Mononuclear cell (primary cell): ENCODE measurements at places on chromosomes 1 and 21. TPM values are rescaled to one million over a fixed set of nuclear protein-coding genes. Genes with fewer than 3 reads are reported as not detected.

The ABCA4 gene
- not detected for total RNA-seq

The TNFRSF4 gene
- total RNA-seq: 3.3 TPM

The OR6N1 gene
- under 0.01 TPM for total RNA-seq

The ANP32E gene
- 38.8 TPM for total RNA-seq

The SLC44A3 gene
- total RNA-seq: 0.10 TPM

The BTBD19 gene
- total RNA-seq: 8.7 TPM

The LENEP gene
- 0.63 TPM for total RNA-seq

The FABP3 gene
- not detected for total RNA-seq

The SCNM1 gene
- total RNA-seq: 41.6 TPM

The DAB1 gene
- total RNA-seq: 0.42 TPM

The RCAN3 gene
- 122 TPM for total RNA-seq

The VANGL1 gene
- 1.9 TPM for total RNA-seq

The OR2G6 gene
- 0.10 TPM for total RNA-seq

The ARHGAP30 gene
- total RNA-seq: 60.3 TPM

The KIF17 gene
- under 0.01 TPM for total RNA-seq

The SLC44A5 gene
- total RNA-seq: 0.52 TPM

The MAP10 gene
- 1.0 TPM for total RNA-seq

The KPRP gene
- not detected for total RNA-seq

The MCOLN2 gene
- total RNA-seq: 14.1 TPM

The MACO1 gene
- total RNA-seq: 23.6 TPM

The REN gene
- total RNA-seq: not detected

The CYB561D1 gene
- 7.9 TPM for total RNA-seq

The KIF2C gene
- 0.21 TPM for total RNA-seq

The TTC24 gene
- total RNA-seq: 1.2 TPM

The LYPD8 gene
- total RNA-seq: not detected

The NBPF15 gene
- total RNA-seq: 44.2 TPM

The STIL gene
- 4.9 TPM for total RNA-seq

The C1orf141 gene
- total RNA-seq: under 0.01 TPM

The PDPN gene
- not detected for total RNA-seq

The A3GALT2 gene
- not detected for total RNA-seq

The METTL13 gene
- total RNA-seq: 1.6 TPM

The C4BPB gene
- total RNA-seq: 0.84 TPM

The NMNAT2 gene
- total RNA-seq: not detected

The PLA2G2D gene
- total RNA-seq: not detected

The OR2W3 gene
- total RNA-seq: 1.2 TPM

The RAB3B gene
- under 0.01 TPM for total RNA-seq

The PLPPR4 gene
- not detected for total RNA-seq

The KRTAP21-2 gene
- not detected for total RNA-seq

The PCSK9 gene
- not detected for total RNA-seq

The PACC1 gene
- 6.4 TPM for total RNA-seq

The TMEM201 gene
- total RNA-seq: 3.3 TPM

The LRRC53 gene
- total RNA-seq: not detected

The TFF2 gene
- total RNA-seq: not detected

The C1orf87 gene
- total RNA-seq: not detected

The TMEM222 gene
- total RNA-seq: 17.0 TPM

The SHE gene
- 0.10 TPM for total RNA-seq

The CR1L gene
- total RNA-seq: 0.21 TPM

The BEND5 gene
- total RNA-seq: 5.1 TPM

The TNNT2 gene
- total RNA-seq: 0.10 TPM

The OR2T4 gene
- not detected for total RNA-seq

The LIN28A gene
- not detected for total RNA-seq

The LAMC2 gene
- total RNA-seq: not detected

The USP24 gene
- 101 TPM for total RNA-seq

The CD101 gene
- 11.4 TPM for total RNA-seq

The TMEM54 gene
- total RNA-seq: not detected

The PIP5K1A gene
- total RNA-seq: 46.7 TPM

The C1orf94 gene
- not detected for total RNA-seq
